Activated naive CD8-positive, alpha-beta T cell treated with anti-CD3 and anti-CD28 coated beads, Interleukin-2, amount 50 U/mL, for 16 hours (primary cell): ENCODE measurements at places on chromosomes 7 and 10.

- no peak for DNase-seq
Measured at GRCh38 chr10:27664461-27664860, 81.2 kb downstream of the MKX start.

DNA sequence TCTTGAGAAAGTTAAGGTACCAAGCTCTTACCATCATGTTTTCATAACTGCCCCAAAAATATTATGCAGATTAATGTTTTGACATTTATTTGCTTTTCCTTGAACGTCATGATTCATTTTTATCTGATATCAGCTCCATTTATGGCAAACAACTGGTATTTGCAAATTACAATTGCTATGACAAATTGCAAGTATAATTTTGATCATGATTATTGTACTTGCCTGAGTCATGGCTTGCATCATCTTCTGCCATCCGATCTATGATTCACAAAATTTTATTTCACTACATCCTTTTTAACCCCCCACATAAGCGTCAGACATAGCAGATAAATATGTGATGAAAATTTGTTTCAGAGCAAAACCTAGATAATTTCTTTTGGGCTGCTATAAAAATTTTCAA lies 155.0 kb downstream of the STK31 start:
- DNase-seq, result no peak

- no peak for DNase-seq
Measured at GRCh38 chr7:111043561-111043960, 47.4 kb upstream of the LRRN3 start.

- DNase-seq, result no peak
Measured at GRCh38 chr10:102595293-102595692, 49.0 kb upstream of the TRIM8 start.

GRCh38 chr7:144822223-144822622 lies 13.6 kb downstream of the TPK1 start:
- no peak for DNase-seq

DNA sequence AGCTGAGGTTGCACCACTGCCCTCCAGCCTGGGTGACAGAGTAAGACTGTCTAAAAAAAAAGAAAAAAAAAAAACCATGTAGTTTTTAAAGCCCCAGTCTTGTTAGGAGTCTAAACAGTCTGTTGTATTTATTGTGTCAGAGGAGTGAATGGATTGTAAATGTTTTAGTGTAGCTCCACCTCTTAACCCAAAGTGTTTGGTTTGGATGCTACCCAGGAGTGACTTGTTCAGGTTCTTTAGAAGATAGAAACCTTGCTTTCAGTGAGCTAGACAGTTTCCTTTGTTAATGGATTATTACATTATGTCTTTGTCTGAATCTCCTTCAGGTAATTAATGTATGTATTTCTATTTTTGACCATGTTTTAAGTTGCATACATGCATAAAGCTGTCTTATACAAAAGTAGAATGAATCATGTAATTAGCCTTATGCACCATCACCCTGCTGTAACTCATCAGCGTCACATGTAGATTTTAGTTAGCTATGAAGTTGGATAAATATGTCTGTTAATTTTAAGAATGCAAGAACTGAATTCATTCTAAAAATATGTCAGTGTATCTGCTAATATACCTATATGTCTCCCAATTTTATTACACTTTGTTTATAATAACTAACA lies 97.7 kb downstream of the TAF3 start:
- no peak for DNase-seq

GRCh38 chr7:127253281-127254162 lies 781 bp upstream of the GRM8 start:
- DNase-seq, result no peak

DNA sequence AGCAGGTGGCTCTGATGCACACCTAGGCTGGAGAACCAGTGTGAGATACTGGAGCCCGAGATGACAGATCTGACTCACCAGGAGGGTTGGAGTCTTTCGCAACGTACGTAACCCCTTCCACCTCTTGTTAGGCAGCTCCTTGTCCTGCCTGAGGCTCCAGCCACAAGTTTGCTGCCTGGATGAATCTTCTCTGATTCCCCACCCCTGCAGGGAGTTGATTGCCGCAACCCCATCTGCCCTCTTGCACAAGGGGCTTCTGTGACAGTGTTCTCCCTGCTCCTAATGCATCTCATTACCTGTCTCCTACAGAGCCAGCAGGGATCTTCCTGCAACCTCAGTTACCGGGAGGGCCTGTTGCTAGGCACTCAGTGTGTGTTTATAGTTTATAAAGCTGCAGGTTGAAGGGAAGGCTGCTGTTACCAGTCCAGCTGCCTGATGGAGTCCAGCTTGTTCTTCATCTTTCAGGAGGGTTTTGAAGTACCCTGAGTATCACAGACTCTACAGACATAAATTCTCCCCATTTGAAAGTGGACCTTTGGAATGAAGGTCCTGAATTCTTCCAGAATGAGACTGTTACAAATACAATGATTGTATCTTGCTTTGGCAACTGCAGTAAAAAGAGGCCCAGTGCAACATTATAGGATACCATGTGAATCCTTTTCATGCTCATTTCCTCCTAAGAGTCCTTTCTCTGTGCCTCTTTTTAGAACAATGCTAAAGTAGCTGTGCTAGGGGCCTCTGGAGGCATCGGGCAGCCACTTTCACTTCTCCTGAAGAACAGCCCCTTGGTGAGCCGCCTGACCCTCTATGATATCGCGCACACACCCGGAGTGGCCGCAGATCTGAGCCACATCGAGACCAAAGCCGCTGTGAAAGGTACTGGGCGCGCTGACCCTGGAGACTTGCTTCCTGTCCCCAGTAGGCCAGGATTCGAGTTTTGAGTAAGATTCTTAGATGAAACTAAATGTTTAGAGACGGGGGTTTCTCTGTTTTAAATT lies 6.5 kb downstream of the MDH2 start:
- no peak for DNase-seq

DNA sequence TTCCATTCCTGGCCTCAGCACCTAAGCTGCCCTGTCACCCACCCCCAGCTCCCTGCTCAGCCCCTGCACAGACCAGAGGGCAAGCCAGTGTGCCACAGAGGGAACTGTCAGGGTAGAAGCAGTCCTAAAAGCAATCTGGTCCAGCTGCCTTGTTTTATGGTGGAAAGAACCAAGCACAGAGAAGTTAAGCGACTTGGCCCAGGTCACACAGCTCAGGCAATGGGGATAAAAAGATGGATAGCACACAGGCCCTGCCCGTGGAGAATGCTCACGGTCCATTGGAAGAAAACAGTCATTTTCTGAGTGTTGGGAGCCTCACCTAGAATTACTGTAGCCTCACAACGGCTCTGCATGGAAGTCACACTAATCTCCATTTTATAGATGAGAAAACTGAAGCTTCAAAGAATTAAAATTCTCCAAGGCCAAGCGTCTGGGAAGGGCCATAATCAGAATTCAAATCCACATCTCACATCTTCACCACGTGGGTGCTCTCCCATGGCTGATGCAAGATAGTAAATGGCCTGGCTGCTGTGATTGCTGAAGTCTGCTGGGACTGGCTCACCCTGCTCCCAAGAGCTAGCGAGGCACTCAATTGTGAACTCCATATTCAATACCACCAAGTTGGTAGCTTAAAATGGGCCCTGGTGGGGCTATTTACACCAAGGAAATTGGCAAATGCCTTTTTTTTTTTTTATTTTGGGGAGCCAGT lies 26.8 kb downstream of the C10orf105 start:
- DNase-seq, result no peak
